GM23248 (cell line): ENCODE measurements at places on chromosomes 1 and 21. TPM values are rescaled to one million over a fixed set of nuclear protein-coding genes. Genes with fewer than 3 reads are reported as not detected.

Gene PPP1R12B
- 2.3 and 14.6 TPM in 2 replicates for total RNA-seq

Gene C2CD2
- total RNA-seq: 11.5 and 12.2 TPM in 2 replicates

Gene NBPF15
- total RNA-seq: 32.0 and 65.1 TPM in 2 replicates

Gene KRTAP13-2
- total RNA-seq: not detected in 2 replicates

Gene IRF6
- total RNA-seq: 1.3 and 1.6 TPM in 2 replicates

Gene CFHR5
- total RNA-seq: not detected in 2 replicates

Gene MMP23B
- total RNA-seq: not detected in 2 replicates

Gene INAVA
- not detected in 2 replicates for total RNA-seq

Gene PSMB2
- 25.3 and 29.0 TPM in 2 replicates for total RNA-seq

Gene LRRC3
- total RNA-seq: 0.32 and 0.38 TPM in 2 replicates

Gene ENSA
- 47.4 and 54.3 TPM in 2 replicates for total RNA-seq

Gene B3GALT5
- total RNA-seq: not detected in 2 replicates

Gene PYHIN1
- total RNA-seq: not detected in 2 replicates

GRCh38 chr1:226602186-226603021 lies 53.8 kb downstream of the STUM start:
- peak; percentile 93 for DNase-seq

DNA sequence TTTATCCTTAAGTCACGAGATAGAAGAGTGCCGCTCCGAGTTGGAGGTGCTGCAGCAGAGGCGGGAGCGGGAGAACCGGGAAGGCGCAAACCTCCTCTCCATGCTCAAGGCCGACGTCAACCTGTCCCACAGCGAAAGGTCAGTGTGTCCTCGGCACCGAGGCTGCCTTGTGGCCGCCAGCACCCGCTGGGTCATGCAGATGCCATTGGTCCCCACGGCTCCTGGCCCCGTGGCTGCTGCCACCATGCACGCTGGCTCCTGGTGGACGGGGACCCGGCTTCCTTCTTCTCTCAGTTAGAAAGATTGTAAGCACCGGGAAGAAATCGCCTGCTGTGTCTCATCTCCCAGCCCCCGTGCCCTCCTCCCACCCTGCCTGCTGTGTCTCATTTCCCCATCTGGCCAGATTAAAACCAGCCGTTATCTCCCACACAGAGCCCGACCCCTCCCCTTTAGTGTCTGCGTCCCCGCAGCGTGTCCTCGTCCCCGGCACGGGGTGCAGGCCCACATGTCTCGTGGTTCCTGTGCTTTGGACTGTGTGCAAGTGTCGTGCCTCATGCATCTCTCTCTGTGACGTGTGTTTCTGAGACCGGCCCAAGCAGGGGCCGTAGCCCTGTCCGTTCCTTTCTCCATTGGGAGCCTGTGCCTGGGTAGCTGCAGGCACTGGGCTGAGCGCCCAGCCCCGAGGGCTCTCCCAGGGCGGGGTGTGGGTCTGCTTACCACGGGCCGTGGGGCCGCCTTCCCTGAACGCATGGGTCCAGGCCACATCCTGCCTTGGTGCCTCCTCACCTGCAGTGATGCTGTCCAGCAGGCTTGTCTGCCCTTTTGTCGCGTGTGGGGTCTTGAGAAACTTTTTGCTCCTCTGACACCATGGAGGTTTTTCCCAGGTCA lies 62.1 kb downstream of the PCNT start:
- no peak for DNase-seq

DNA sequence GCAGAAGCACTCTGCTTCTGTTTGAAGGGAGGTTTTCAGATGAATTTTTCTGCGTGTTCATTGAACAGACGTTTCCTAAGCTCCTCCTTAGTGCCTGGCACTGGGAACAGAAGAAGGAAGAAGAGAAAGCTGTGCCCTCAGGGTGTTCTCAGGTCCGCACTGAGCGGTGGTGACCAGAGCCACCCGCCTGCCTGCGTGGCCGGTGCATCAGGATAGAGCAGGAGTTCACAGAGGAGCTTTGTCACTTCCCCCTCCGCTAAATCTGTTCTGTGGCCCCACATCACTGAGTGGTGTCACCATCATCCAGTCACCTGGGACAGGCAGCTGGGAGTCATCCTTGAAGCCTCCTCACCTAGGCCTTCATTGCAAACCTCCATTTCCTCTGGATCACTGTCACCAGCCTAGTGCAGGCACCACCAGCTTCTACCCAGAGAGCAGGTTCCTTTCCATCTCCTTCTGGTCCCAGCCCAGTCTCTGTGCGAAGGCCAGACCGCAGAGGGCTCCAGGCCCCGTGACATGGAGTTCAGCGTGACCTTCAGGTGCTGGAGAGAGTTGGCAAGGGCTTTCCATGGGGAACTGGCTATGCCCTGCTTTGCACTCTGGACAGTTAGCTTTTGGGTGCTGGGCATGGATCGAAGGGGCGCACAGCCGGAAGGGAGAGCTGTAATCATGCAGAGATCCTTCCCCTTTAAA lies 21.7 kb downstream of the PARK7 start:
- DNase-seq: no peak

- peak; percentile 77 for DNase-seq
These were observed 1.0 kb downstream of the SLC35D1 start for GRCh38 chr1:67052741-67053534.

DNA sequence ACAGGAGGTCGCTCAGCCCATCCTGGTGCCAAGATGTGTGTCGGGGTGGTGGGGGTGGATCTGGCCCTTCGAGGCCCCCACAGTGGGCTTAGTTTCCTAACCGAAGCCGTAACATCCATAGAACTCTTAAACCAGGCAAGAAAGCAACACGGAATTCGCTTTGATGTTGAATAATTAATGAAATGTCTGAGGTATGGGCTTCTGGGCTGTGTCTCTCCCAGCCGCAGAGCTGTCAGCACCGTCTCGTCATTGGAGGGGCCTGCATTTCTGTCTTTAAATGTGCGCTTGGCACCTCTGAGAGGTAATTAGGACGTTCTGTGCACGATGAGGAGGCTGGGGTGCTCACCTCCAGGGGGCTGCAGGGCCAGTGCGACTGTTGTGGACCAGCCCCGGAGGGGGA lies 13.3 kb upstream of the PLCH2 start:
- DNase-seq: no peak

GRCh38 chr1:62013264-62013663 lies 181.4 kb upstream of the L1TD1 start:
- DNase-seq: no peak

- DNase-seq: peak; percentile 87
These were observed 8.6 kb downstream of the UBE2U start for GRCh38 chr1:64212031-64212430.

GRCh38 chr1:91073299-91073698 lies 51.5 kb upstream of the ZNF644 start:
- no peak for DNase-seq

DNA sequence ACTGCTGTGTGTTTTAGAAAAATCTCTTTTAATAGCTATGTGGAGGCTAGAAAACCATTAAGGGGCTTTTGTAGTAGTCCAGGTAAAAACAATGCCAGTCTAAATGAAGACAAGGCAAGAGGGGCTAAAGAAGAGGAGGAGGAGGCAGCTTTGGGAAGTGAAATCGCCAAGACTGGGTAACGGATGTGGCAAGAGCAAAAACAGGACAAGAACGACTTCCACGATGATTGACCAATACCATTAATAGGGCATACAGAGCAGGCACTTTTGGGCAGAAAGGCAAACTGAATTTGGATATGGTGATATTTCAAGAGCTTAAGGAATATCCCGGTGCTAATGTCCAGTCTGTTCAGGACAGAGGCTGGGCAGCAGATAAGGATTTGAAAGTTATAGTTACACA lies 22.0 kb downstream of the COA6 start:
- no peak for DNase-seq

- peak; percentile 11 for DNase-seq
These were observed 67.3 kb downstream of the RHOU start for GRCh38 chr1:228802386-228803220.

DNA sequence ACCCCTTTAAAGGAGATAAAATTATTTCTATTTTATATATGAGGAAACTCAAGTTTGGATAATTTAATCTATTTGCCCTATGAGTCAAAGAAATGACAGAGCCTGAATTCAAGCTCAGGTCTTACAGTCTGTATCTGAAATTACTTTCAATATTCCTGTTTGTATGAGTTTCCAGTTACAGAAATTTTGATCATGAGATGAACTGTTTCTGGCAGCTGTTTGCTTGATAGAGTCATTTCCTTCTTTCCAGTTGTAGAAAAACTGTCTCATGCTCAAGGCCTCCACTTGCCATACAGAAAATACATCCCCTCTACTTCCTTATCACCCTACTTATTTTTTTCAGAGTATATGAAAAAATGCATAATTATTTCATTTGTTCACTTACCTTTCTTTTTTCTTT lies 87.6 kb downstream of the PTPRC start:
- peak; percentile 60 for DNase-seq

- no peak for DNase-seq
These were observed 152.6 kb upstream of the LMO4 start for GRCh38 chr1:87176087-87176486.

DNA sequence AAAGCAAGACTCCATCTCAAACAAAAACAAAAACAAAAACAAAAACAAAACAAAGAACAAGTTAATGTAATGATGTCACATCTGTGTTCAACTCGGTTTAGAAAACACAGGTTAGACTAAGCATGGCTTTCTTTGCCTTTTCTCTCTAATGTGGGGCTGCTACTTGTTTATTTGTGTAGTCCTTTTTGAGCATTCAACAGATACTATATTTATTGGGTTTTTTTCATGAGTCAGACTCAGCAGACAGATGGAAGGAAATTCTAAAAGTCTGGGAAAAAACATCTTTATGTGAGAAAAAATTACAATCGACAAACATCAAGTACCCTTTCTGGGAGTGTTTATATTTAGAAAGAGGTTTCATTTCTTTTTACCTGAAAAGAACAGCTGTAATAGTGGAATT lies 22.3 kb upstream of the OTUD3 start:
- peak; percentile 26 for DNase-seq

GRCh38 chr1:155695072-155695471 lies 6.2 kb downstream of the DAP3 start:
- DNase-seq: no peak

- no peak for DNase-seq
These were observed 17.1 kb upstream of the ALG6 start for GRCh38 chr1:63350320-63350719.

- no peak for DNase-seq
These were observed 391.9 kb downstream of the GPATCH2 start for GRCh38 chr1:217238945-217239344.

DNA sequence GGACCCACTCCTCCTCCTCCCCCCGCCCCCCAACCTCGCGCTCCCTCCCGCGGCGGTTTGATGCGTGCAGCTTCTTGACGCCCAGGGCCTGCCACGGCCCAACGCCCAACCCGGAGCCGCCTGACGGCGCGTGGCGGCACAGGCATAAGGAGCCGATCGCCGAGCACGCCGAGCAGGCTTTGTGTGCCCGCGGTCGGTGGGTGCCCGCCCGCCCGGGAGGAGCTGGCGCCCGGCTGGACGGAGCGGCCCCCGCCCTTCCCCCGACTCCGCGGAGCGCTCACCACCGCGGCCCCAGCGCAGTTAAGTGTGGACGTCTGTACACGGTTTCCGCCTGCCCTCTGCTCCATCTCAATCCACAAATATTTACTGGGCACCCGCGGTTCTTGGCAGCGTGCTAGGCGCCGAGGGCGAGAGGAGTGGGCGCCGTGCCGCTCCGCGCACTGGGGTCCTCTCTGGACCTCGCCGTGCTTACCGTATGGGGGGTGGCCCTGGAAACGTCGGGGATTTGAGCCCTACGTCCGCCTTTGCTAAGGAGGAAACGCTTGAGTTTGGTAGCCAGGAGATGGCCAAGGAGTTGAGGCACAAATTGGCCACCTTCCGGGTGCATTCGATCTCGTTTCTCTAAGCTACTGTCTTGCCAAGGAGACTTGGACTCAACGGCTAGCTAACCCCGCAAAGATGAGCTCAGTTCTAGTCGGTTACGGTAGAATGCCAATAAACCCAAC lies 444 bp upstream of the HDGF start:
- peak; percentile 98 for DNase-seq

GRCh38 chr1:97814121-97814520 lies 106.7 kb downstream of the DPYD start:
- peak; percentile 76 for DNase-seq

DNA sequence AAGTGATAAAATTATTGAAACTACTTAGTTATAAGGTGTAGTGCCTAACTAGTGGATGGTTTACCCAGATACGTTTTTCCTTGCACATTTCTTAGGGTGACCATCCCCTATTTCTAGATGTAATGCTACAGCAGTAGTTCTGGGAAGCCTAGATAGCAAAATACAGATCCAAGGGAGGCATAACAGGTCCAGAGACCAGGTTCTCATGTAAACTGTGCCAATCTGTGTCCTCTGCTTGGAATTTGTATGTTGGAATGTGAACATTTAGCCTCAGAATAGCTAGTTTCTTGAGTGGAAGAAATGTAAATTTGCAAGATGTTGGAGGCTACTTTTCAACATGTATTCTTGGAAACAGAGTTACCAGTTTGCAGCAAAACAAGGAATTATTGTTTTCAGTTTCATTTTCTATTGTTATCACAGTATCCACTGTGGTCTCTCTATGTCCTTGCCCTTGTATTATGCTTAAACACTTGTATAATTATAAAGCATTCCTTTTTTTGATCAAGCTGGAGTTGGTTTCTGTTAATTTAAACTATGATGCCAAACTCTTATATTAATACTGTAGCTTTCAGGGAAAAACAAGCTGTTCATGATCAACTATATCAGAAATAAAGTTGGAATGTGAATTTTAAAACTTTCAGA lies 102.0 kb upstream of the BRINP3 start:
- DNase-seq: no peak

- no peak for DNase-seq
These were observed 152.5 kb downstream of the TIAM1 start for GRCh38 chr21:31191553-31191952.

GRCh38 chr1:41898191-41898713 lies 20.5 kb downstream of the HIVEP3 start:
- peak; percentile 61 for DNase-seq

- DNase-seq: no peak
These were observed 3.9 kb downstream of the ARHGEF2 start for GRCh38 chr1:155974208-155975115.

DNA sequence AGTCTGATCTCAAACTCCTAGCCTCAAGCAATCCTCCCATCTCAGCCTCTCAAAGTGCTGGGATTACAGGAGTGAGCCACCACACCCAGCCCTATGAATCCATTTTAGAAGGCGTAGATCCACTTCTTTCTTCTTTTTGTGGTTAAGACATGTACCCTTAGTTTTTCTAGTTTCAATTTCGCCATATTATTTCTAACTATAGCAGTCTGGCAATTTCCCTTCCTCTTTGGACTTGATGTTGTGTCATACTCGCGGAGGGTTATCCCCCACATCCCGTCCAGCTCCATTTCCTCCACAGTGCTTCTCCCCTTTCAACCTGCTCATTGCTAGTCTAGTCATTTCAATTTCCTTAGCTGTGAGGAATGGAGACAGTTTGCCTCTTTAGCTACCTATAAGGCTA lies 5.2 kb upstream of the LRRC8D start:
- no peak for DNase-seq

GRCh38 chr1:66503841-66504470 lies 30.0 kb upstream of the SGIP1 start:
- peak; percentile 81 for DNase-seq

- peak; percentile 42 for DNase-seq
These were observed 6.2 kb upstream of the YRDC start for GRCh38 chr1:37814252-37814651.

- DNase-seq: peak; percentile 87
These were observed 17.7 kb downstream of the IVL start for GRCh38 chr1:152926091-152926490.
